Fibroblast of lung (primary cell): ENCODE measurements at places on chromosomes 3 and 15. TPM values are rescaled to one million over a fixed set of nuclear protein-coding genes. Genes with fewer than 3 reads are reported as not detected.

Gene NCBP2
- total RNA-seq, result 55.5 and 65.2 TPM in 2 replicates

Gene CFAP44
- 1.3 and 1.5 TPM in 2 replicates for total RNA-seq

DNA sequence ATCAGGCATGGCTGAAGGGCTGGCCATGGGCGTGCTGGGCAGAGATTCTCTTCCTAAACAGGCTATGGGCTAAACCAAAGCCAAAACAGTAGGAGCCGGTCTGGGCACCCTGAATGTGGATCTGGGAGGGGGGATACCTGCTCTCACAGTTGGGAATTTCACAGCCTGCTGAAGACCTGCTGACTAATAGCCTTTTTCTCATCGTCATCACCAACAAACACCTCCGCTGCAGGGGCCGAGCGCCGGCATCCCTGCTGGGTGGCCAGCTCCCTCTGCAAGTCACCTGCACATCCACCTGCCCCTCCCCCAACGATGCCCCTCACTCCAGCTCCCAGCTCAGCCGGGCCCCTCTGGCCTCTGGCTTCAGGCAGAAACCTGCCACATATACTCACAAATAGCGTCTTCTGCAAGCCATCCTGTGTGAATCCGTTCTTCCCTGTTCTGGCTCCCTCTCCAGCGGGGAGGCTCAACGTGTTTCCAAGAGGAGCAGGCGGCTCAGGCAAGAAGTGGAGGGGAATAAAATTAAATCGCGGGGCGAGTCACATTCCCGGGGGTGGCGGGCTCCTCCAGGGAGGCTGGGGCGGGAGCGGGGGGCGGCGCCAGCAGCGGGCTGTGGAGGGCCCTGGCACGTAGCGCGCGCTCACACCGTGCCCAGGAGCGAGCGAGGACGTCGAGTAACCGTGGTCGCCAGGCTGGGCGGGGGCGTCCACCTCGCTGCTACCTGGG lies 466 bp downstream of the IQSEC1 start:
- DNase-seq, result no peak

DNA sequence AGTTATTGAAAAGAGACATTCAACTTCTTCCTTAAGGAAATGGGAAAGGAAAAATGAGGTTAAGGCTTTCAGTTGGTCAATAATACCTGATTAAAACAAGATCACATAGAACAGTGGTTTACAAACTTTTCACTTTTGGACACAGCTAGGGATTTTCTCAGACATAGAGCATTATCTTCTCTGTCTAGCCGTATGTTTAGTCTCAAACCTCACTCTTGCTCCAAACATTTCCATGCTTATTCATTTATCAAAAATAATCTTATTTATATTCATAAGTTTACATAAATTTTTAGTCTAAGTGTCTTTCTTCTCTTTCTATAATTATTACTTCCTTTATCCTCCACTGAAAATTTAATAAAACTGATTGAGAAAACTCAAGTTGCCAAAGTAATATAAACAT lies 114.2 kb upstream of the AZI2 start:
- no peak for DNase-seq

- DNase-seq, result no peak
Observed at GRCh38 chr3:154170300-154170699, 49.1 kb downstream of the ARHGEF26 start.

Gene GLCE
- 23.9 and 27.7 TPM in 2 replicates for total RNA-seq

Gene ADCY5
- 0.50 and 0.51 TPM in 2 replicates for total RNA-seq

- no peak for DNase-seq
Observed at GRCh38 chr3:178586076-178586475, 49.8 kb downstream of the KCNMB2 start.

Gene IQCF2
- total RNA-seq, result not detected in 2 replicates

DNA sequence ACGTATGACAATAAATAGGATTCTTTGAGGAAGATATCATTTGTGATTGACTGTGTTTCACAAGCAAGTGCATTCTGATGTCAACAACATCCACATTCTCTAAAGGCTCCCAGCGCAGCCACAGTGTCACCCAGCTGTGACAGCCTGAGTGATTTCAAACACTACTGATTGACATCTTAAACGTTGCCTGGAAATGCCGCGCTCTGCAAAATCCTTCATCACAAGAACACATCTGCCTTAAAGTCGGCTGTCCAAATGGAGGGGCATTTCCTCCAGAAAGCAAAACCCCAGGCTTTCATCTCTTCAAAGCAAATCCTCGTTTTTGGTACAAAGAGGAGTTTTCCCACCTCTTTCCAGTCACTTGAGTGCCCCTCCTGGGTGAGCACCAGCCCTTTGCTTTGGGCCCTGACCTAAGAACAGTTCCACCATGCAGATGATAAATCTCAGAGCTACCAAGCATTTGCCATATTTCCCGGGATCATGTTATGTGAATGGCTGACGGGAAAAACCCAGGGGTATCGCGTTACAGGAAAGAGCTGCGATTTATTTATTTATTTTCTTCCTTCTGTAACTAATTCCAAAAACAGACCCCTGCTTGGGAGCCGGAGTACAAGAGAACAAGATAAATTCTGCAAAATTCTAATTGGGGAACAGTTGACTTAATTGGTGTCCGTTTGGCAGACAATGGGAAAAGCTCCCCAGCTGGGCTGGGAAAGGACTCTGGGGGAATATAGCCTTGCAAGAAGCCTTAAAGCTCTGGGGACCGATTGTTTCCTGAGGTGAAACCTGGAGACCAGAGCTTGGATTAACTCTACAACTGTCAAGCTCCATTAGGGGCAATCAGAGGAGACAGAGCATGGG lies 703.8 kb upstream of the NR2F2 start:
- DNase-seq, result peak; percentile 35

Gene COMMD4
- total RNA-seq, result 43.1 and 65.9 TPM in 2 replicates

Gene CBLB
- total RNA-seq, result 19.8 and 26.9 TPM in 2 replicates

DNA sequence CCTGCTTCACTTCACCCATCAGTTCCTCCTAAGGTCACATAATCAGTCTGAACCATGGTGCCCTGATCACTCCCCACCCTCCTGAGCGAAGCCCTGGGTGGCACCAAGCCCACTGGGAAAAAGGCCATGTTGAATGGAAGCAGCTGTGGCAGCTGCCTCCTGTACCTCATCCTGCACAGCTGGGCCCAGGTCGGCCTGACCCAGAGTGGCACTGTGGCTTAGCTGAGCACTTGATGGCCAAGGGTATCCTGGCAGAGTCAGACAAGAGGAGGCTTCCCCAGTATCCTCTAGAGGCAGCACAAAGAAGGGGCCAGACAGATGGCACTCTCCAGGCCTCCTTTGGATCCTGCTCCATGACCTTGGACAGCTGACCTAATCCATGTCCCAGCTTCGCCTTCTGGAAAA lies 68.4 kb downstream of the TLE3 start:
- DNase-seq, result no peak

DNA sequence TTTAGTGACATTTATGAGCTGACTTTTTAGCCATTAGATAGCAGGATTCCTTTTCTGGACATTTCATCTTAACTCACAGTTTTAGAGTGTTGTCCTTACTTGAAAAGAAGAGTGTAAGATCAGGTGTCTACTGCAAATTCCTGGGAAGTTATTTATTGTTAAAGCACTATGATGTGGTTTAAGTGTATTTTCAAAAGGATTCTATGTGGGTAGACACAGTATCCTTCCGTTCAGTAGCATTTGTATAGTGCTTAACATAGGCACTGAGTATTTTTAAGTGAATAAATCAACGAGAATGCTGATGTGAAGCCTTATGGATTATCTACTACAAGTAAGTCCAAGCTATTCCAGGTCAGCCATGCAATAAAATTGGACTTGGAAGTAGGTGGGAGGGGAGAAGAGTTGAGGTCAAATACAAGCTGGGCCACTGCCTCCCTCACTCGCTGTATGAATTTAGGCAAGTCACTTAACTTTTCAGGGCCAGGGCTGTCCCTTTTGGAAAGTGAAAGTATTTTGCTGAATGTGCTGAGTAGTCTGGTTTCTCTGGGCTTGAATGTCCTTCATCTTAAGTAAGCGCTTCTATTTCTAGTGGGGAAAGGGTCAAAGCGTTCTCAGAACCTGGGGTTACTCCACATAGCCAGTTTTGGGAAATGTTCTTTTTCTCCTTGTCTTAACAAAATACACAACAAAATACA lies 48.6 kb downstream of the GAP43 start:
- DNase-seq, result peak; percentile 43

DNA sequence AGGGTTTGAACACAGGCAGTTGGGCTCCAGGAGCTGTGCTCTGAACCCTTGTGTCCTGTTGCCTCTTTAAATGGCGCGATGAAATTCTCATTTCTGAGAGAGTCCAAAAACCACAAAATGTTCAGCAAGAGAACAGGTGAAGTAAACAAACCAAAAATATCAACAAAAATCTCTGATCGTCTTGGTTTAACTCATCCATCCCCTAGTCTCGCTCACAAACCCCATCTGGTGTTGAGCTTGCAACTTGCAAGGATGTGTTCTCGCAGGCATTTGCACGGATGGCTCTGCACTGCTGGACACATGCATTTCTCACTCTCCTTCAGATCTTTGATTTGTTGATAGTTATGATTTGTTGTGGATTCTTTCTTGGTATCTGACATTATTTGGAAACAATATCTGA lies 31.1 kb downstream of the FAH start:
- no peak for DNase-seq

Gene PROK2
- not detected in 2 replicates for total RNA-seq

DNA sequence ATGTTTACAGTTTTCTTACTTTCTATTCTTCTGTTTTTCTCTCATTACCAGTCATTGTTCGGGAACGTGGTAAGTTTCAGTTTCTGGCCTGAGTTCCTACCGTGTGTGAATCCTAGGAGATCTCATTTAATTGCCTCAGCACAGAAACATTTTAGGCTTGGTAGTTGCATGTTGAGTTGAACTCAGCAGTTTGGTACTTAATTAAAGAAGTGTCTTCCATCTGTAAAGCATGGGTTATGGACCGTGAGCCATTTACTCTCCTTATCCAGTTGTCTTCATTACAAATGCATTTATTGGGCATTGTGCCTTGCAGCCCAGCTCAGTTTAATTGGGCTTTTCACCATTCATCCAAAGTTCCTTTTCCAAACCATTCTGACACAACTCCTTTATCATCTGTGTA lies 142.1 kb upstream of the CHRM5 start:
- no peak for DNase-seq

GRCh38 chr3:73401616-73402279 lies 223.0 kb downstream of the PDZRN3 start:
- DNase-seq, result no peak

- DNase-seq, result no peak
Observed at GRCh38 chr3:77188210-77188609, 148.3 kb downstream of the ROBO2 start.

DNA sequence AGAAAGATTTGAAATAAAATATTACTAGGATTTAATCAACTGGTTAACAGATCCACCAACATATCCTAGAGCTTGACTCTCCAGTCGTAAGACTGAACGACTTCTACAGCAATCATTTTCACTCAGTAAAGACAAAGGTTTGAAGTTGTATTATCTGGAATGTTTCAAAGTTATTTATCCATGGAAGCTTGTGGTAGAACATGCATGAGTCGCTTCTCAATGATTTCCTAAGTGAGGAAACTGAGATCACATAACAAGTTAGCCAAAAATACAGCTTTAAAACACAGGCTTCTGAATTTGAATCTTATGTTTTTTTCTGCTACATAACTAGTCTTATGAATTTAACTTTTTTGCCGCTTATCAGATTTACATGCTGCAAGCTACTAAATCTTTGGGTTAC lies 241.8 kb downstream of the FOXP1 start:
- peak; percentile 86 for DNase-seq

- no peak for DNase-seq
Observed at GRCh38 chr3:182606905-182607504, 186.3 kb upstream of the ATP11B start.

DNA sequence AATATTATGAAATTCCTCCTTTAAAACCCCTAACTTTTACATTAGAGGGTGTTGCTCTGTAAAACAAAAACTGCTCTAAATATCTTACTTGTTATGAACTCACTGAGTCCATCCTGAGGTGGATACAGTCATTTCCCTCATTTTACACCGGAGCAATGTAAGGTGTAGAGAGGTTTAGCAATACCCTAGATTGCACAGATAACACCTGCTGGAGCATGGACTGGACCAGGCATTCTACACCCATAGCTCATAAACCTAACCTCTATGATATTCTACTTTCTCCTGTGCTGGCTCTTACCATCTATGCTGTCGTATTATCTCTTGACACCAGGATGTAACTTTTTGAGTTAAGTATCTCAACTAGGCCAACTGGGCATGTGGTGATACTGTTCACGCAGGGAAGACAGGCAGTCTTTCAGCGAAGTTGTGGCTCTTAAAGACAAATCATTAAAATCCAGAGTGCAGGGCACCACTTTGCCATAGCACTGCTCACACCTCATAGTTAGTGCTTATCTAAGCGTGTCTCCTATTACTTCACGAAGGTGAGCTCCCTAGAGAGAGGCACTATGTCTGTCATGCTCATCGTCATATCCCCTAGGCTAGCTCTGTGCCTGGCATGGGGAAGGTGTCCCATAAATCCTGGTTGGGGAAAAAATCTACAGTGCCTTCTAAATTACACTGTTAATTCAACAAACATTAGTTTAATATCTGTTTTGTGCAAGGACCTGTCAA lies 100.1 kb upstream of the SLC2A2 start:
- no peak for DNase-seq

Gene GOLGA8T
- 0.17 and 0.26 TPM in 2 replicates for total RNA-seq

- DNase-seq, result peak; percentile 33
Observed at GRCh38 chr3:105691053-105691452, 177.8 kb downstream of the CBLB start.

Gene CLEC3B
- 20.0 and 56.3 TPM in 2 replicates for total RNA-seq

Gene ITIH4
- 2.6 TPM in 2 replicates for total RNA-seq

DNA sequence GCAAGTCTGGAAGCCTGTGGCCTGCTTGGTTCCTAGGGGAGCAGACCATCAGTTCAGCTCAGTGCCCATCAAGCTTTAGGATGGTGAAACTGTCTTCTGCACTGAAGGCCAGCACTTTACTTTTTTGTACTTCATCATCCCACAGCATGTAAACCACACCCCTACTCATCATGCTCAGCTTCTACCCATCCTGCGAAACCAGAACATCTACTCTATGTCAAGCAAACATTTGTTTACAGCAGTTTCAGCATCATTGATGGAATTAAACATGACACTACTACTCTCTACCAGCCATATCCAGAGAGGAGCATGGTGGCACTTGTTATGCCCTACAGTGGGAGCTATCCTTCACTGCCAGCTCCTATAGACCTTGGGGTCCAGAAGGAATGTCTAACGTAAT lies 306.6 kb downstream of the SOX2 start:
- DNase-seq, result no peak

Gene SEMA4B
- total RNA-seq, result 14.1 and 30.4 TPM in 2 replicates

DNA sequence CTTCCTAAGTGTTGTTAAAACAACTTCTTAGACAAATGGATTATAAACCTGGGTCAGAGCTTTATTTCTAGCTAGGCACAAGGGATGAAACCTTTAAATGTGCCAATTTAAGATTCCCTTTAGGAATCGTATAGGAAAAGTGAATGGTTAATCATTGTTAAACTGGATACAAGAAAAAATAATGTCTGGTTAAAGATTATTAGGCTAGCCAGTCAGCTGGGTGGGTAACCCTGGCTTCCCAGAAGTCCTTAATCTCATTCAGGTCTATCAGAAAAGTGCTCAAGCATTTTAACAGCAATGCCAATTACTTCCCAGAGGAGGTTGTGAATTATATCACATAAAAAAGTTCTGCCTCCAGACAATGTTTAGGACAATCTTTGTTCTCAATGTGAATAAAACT lies 37.6 kb downstream of the NANOGP8 start:
- no peak for DNase-seq
